ENCODE measurements at places on chromosomes 13 and 19.
A peak's percentile ranks its signal among the peaks of the same experiment; 100 is the strongest.

DNA sequence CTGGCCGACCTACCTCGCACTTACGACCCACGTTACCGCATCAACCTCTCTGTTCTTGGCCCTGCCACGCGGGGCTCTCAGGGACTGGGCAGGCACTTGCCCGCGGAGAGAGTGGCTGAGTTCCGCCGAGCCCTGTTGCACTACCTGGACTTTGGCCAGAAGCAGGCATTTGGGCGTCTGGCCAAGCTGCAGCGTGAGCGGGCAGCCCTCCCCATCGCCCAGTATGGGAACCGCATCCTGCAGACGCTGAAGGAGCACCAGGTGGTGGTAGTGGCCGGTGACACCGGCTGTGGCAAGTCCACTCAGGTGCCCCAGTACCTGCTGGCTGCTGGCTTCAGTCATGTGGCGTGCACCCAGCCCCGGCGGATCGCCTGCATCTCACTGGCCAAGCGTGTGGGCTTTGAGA lies 4.2 kb downstream of the DHX34 start:
- no peak for DNase-seq

- no peak for DNase-seq
These were observed 663 bp upstream of the GGACT start for GRCh38 chr13:100589178-100589725.

GRCh38 chr19:50501186-50501567 lies 9.8 kb downstream of the JOSD2 start:
- DNase-seq = no peak

DNA sequence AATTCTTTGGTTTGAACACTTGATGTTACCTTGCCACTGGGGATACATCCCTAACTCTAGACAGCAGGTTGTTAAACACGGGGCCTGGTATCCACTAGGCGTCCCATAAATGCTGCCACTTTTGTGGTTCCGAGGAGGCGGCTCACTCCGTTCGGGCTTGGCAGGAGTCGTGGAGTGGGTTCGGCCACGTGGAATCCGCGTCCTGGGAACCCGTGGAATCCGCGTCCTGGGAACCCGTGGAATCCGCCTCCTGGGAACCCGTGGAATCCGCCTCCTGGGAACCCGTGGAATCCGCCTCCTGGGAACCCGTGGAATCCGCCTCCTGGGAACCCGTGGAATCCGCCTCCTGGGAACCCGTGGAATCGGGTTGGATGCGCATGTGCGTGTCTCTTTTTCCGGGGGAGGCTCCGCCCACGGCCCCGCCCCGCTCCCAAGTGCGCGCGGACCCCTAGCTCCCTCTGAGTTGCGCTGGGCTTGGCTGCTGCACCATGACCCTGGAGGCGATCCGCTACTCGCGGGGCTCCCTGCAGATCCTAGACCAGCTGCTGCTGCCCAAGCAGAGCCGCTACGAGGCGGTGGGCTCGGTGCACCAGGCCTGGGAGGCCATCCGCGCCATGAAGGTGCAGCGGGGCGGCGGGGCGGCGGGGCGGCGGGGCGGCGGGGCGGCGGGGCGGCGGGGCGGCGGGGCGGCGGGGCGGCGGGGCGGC lies at the start of gene MRI1:
Gene MRI1, plus strand, starts transcription at position 422 of the 707 bp plus-strand sequence. Its CDS starts 67 bp downstream, at position 489.
- peak; percentile 37 for DNase-seq

- DNase-seq = no peak
These were observed 16.8 kb downstream of the ZNF431 start for GRCh38 chr19:21158523-21159135.

DNA sequence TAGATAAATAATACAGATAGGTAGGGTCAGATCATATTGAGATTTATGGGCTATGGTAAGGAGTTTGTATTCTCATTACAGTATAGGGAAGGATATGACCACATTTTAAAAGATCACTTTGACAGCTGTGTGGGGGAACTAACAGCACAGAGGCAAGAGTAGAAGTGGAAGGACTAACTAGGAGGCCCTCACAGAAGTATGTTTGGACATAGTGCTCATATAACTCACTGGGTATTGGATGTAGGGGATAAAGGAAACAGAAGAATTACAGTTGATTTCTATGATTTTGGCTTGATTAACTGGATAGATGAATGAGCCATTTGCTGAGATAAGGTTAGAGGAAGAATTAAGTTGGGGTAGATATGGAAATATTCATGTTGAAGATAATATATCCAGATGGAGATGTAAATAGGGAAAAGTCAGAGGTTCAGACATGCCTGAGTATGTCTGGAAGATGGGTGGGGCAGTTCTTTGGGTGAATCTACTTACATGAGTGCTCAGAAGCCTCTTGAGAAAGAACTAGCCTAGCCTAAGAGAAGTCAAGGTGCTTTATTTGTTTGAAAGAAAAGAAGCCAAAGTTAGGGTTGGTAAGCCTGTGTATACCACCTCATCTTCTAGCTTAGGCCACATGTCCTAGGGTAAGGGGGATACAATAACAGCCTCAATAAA lies 133.4 kb downstream of the NDFIP2 start:
- DNase-seq = no peak

- DNase-seq = no peak
These were observed 74.7 kb upstream of the TSHZ3 start for GRCh38 chr19:31423896-31424295.
